ENCODE measurements at places on chromosomes 4 and X. TPM values are rescaled to one million over a fixed set of nuclear protein-coding genes. Genes with fewer than 3 reads are reported as not detected.
A peak's percentile ranks its signal among the peaks of the same experiment; 100 is the strongest.

Gene SHOX
- not detected for total RNA-seq

Gene PAGE5
- not detected for total RNA-seq

Gene PDHA2
- total RNA-seq: not detected

Gene CYSLTR1
- total RNA-seq: 11.0 TPM

DNA sequence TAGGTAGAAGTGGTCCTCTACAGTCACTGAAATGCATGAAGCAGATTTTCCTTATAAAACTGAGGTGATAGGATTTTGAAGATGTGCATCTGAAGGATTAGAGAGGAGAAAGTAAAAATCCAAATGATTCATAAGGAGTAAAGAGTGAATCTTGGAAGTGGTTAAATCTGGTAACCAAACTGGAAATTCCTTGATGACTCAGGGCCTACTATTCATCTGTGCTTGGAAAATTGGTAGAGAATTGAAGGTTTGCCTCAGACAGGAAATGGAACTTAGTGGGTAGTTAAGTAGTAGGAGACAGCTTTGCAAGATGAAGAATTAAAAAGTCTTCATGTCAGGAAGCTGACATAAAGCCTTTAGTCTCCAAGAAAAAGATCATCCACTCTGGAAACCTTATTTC is 368.9 kb upstream of the CTSO start:
- no peak overlapping the region for H3K27ac ChIP-seq
- H3K4me1 ChIP-seq: no peaks in the 10 kb centered on the region
- no peak overlapping the region for H3K4me3 ChIP-seq
- no peak for DNase-seq

GRCh38 chrX:41634284-41634683 is 54.5 kb upstream of the GPR34 start:
- no peaks in the 10 kb centered on the region for H3K4me1 ChIP-seq
- H3K36me3 ChIP-seq: no peaks in the 10 kb centered on the region

DNA sequence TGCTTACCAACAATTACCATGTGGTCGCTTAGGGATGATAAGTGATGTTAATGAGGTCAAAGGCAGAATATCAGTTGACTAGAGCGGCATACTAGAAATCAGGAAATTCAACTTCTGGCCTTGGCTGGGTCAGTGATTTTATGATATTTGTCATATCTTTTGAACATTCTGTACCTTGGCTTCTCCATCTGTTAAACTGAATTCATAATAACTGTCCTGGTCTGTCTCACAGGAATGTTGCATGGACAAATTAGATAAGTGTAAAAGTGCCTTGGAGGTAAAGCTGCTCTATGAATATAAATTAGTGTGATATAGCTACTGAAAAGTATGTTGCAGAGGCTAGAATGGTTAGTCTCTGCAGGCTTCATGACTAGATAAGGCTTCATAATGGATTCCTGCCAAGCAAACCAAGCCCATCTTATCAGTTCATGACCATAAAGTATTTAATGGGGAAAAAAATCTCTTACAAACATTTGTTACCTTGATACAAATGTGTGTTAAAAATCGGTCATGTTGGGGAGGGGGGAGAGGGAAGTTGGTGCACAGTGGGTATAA is 104.6 kb upstream of the BMPR1B start:
- H3K36me3 ChIP-seq: peaks cover 2% of the 10 kb centered on the region
- H3K4me1 ChIP-seq: no peaks in the 10 kb centered on the region
- H3K27me3 ChIP-seq: no peaks in the 10 kb centered on the region
- no peak for DNase-seq
- H3K4me3 ChIP-seq: no peak overlapping the region

DNA sequence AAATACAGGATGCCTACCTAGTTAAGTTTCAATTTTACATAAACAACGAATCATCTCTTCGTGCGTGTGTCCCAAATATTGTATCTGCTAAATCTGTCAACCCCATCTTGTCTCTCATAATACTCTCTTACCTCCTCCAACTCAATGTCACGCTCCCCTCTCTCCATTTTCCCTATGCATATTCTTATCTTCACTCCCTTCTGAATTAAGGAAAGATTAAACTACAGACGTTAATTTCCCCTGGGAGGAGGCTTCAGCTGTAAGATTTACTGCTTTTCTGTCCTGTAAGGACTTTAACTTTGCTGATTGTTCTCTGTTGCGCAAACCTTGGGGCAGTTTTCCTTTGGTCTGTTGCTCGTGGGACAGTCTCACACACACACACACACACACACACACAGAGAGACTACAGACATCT is 455 bp upstream of the ABCB7 start:
- H3K36me3 ChIP-seq: no peaks in the 10 kb centered on the region
- peak overlapping the region; percentile 77 for H3K27ac ChIP-seq
- peaks cover 4% of the 10 kb centered on the region for H3K4me1 ChIP-seq
- no peak for DNase-seq

- H3K27ac ChIP-seq: no peak overlapping the region
- no peaks in the 10 kb centered on the region for H3K27me3 ChIP-seq
- DNase-seq: no peak
- H3K4me1 ChIP-seq: no peaks in the 10 kb centered on the region
- no peaks in the 10 kb centered on the region for H3K36me3 ChIP-seq
- H3K4me3 ChIP-seq: no peak overlapping the region
Measured at GRCh38 chr4:158122501-158122900, 50.3 kb downstream of the GASK1B start.

DNA sequence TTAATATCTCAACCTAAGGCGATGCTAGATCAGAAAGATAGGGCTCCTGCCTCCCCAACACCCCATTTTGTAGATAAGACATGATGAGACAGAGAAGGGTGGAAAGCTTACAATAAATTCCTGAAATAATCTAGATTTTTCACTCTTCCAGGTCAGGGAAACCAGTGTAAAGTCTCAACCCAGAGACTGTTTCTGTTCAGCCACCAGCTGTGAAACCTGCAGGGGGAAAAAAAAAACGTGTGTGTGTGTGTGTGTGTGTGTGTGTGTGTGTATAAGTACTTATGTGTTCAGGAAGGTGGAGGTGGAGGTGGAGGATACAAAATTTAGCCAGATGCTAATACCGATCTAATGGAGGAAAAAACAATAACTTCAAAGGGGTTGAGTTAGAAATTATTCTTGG is 773 bp upstream of the ITM2A start:
- peaks cover 10% of the 10 kb centered on the region for H3K4me1 ChIP-seq
- peak overlapping the region; percentile 88 for H3K27ac ChIP-seq
- H3K4me3 ChIP-seq: peak overlapping the region; percentile 91
- no peaks in the 10 kb centered on the region for H3K27me3 ChIP-seq
- H3K36me3 ChIP-seq: no peaks in the 10 kb centered on the region

GRCh38 chr4:177349191-177349590 is 39.5 kb downstream of the NEIL3 start:
- DNase-seq: no peak
- H3K27ac ChIP-seq: no peak overlapping the region
- H3K36me3 ChIP-seq: no peaks in the 10 kb centered on the region
- H3K27me3 ChIP-seq: no peaks in the 10 kb centered on the region

GRCh38 chrX:25012793-25013631 is 2.8 kb downstream of the ARX start:
- peaks cover 36% of the 10 kb centered on the region for H3K4me1 ChIP-seq
- DNase-seq: no peak

DNA sequence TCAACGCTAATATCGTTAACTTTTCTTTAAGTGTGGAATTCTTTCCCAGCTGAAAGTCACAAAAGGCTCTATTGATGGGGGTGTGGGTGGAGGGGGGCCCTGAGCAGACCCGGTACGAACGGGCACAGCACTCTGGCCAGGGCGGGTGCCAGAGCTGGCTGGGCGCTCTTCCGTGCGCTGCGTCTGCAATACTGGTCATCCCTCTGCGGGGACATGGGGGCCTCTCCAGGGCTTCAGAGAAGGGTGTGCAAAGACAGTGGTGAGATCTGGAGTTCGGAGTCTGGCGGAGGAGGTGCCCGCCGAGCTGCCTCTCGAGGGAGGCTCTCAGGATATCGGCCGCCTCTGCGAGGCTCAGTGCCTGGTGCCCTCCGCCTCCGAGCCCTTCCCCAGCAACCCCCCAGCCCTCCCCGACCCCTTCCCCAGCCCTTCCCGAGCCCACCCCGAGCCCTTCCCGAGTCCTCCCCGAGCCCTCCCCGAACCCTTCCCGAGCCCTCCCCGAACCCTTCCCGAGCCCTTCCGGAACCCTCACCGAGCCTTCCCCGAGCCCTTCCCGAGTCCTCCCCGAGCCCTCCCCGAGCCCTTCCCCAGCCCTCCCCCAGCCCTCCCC is 34.3 kb downstream of the FGFRL1 start:
- no peaks in the 10 kb centered on the region for H3K27me3 ChIP-seq
- H3K4me1 ChIP-seq: peaks cover 2% of the 10 kb centered on the region
- DNase-seq: no peak

DNA sequence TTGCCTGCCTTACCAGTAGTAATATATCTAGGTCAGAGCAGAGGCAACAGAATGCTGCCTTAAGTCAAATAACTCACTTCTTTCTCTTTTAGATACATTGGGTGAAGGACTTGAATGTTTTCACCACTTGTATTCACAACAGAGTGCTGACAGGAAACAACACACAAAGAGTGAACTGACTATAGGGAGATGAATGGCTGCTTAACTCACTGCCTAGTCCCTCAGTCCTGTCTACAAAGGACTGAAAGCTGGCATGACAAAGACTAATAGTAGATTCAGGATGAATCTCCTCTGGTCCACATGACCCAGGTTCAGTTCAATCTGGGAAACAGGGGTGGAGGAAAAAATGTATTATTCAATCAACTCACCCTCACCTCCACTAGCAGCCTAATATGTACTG is 134.2 kb downstream of the GALNTL6 start:
- H3K4me1 ChIP-seq: no peaks in the 10 kb centered on the region
- no peak for DNase-seq
- H3K36me3 ChIP-seq: no peaks in the 10 kb centered on the region
- H3K27ac ChIP-seq: no peak overlapping the region
- H3K4me3 ChIP-seq: no peak overlapping the region

DNA sequence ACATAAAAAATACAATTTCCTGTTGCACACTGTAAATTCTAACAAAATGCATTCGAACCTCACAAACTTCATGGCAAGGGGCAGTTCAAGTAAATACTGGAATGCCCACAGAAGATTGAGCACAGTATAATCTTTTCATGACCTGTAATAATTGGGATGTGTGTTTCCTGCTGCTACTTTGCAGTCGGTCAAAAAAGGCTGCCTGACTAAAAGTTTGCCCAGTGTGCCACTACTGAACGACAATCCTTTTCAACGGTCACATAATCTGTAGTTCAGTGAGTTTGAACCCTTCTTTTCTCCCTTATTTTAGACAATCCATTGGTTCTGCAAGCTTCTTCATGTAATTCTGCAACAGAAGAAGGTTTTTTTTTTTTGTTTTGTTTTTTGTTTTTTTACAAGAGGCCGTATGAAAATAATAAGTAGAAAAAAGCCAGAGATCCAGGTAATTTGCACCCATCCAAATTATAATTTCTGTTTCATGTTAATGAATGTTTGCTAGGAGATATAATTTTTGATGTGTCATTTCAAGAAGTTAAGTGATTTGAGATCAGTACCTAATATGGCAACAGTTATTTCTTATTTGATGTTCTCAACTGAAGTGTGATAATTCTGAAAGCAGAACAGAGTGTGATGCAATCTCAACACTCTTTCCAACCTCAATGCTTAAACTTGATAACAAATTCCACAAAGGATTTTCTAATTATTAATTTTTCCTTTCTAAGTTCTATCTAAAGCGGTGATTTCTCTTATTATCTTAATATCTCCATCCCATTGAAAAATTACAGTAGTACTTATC is 237.6 kb downstream of the FSTL5 start:
- no peak for DNase-seq
- H3K36me3 ChIP-seq: no peaks in the 10 kb centered on the region
- no peak overlapping the region for H3K4me3 ChIP-seq
- H3K4me1 ChIP-seq: no peaks in the 10 kb centered on the region

DNA sequence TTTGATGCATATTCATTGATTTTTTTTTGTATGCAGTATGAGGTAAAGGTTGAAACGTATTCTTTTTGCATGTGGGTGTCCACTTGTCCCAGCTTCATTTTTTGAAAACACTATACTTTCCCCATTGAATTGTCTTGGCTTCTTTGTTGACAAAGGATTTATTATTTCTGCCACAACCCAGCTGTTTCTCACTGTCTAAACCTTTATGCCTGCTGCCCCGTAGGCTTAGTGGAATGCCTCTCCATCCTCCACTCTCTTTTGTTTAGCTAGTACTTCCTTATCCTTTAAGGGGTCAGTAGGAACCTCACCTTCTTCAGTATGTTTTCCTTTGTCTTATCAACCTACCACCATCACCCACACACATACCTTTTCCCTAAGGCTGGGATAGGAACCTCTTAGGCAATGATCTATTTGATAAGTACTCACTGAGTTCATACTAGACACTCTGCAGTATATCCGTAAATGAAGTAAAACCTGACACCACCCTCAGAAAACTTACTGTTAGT is 8.5 kb downstream of the FMR1 start:
- no peak for DNase-seq
- no peak overlapping the region for H3K4me3 ChIP-seq
- peaks cover 9% of the 10 kb centered on the region for H3K4me1 ChIP-seq

GRCh38 chr4:189765301-189765700 is 175.4 kb upstream of the FRG1 start:
- no peak for DNase-seq
- peaks cover 2% of the 10 kb centered on the region for H3K27me3 ChIP-seq
- no peaks in the 10 kb centered on the region for H3K4me1 ChIP-seq
- H3K27ac ChIP-seq: no peak overlapping the region
- H3K4me3 ChIP-seq: no peak overlapping the region
- no peaks in the 10 kb centered on the region for H3K36me3 ChIP-seq

- H3K36me3 ChIP-seq: no peaks in the 10 kb centered on the region
- H3K27me3 ChIP-seq: no peaks in the 10 kb centered on the region
- H3K4me3 ChIP-seq: no peak overlapping the region
- no peaks in the 10 kb centered on the region for H3K4me1 ChIP-seq
- no peak overlapping the region for H3K27ac ChIP-seq
Measured at GRCh38 chr4:134408897-134409296, 207.3 kb upstream of the PABPC4L start.

DNA sequence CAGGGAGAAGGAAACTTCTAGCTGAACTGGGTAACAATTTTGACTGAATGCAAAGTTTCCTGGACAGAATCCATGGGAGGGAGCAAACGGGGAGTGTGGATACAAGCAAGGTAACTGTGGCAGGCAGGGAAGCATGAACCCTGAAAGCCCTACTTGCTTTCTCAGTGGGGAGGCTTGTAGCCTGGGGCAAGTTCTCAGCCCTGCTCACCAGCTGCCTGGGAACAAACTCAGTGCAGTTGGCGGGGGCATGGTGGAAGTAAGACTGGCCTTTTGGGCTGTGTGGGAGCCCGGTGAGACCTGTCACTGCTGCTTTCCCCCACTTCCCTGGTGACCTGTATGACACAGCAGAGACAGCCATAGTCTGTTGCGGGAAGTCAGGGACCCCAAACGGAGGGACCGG is 14.0 kb upstream of the TEX13B start:
- H3K36me3 ChIP-seq: no peaks in the 10 kb centered on the region
- peaks cover under 1% of the 10 kb centered on the region for H3K4me1 ChIP-seq
- no peak for DNase-seq

DNA sequence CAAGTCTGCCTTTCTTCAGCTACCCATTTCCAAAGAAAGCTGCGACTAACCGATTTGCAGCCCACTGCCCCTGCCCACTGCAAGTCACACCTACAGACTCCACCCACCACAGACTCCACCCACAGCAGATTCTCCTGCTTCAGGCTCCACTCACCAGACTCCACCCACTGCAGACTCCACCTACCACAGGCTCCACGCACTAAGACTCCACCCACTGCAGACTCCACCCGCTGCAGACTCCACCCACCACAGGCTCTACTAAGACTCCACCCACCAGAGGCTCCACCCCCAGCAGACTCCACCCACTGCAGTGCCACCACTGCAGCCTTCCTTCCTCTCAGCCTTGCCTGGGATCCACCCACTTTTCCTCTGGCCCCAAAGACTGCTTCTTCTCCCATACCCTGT is 41.3 kb downstream of the ABLIM2 start:
- DNase-seq: peak; percentile 11
- H3K36me3 ChIP-seq: no peaks in the 10 kb centered on the region
- H3K4me1 ChIP-seq: peaks cover 8% of the 10 kb centered on the region
- H3K27me3 ChIP-seq: peaks cover 2% of the 10 kb centered on the region
- no peak overlapping the region for H3K27ac ChIP-seq
